ENCODE measurements at places on chromosomes 12 and 14.
A peak's percentile ranks its signal among the peaks of the same experiment; 100 is the strongest.

DNA sequence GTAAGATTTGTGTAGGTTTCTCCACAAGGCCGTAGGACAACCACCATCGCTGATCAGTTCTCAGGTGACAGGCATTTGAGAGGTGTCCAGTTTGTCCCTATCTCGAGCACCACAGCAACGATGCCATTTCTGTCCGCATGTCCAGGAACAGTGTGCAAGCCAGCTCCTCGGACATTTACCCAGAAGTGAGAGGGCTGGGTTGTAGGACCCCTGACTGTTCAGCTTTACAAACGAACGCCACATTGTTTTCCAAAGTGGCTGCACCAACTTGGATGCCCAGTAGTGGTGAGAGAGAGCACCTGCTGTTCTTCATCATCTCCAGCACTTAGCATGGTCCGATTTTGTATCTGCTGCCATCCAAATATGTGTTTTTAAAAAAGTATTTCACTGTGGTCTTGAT, 38.6 kb downstream of the CYP46A1 start:
- DNase-seq, result no peak

- no peak for DNase-seq
Observed at GRCh38 chr12:72313806-72314205, 41.6 kb downstream of the TRHDE start.

- DNase-seq, result no peak
Observed at GRCh38 chr14:69260861-69261564, 1.1 kb downstream of the GALNT16 start.

DNA sequence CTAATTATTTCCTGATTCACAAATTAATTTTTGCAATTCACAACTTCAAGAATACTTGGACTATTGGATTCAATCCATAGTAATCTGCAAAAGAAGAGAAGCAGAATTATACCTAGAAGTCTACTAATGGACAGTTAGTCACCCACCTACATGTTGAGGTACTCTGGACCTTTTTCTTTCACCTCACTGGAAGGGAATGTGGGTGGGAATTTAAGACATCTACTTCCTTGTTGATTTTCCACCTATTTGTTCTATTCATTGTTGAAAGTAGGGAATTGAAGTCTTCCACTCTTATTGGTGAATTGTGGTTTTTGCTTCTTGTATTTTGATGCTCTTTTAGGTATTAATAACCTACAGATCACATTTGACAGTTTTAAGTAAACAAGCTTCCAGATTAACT, 11.0 kb downstream of the RESF1 start:
- no peak for DNase-seq

DNA sequence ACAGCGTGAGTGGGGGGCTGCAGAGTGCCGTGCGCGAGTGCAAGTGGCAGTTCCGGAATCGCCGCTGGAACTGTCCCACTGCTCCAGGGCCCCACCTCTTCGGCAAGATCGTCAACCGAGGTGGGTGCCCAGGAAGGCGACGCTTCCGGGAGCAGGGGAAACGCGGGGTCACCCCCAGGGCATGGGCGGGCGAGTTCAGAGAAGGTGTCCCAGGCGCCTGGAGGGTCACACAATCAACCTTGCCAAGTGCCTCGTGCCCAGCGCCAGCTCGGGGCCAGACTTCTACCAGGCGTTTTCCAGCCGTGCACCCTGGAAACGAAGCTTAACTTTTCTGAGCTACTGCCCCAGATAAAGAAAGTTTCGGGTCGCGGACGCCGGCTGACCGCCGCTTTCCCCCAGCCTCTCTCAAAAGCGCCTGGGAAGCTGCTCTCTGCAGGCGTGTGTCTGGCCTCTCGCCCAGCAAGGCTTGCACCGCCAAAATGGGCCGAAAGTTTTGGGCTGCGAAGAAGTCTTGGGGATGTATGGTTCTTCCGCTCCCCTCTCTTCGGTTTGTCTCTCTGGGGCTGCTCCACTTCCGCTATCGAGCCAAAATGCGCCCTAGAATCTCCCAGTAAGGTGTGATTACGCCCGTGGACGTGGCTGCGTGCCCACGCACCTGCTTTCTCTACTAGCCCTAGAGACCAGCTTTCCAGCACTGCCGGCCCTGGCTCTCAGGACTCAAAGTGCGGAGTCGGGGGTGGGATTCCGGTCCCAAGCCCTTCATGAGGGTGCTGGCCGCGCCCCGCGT, 1.7 kb downstream of the WNT1 start:
- DNase-seq, result no peak

DNA sequence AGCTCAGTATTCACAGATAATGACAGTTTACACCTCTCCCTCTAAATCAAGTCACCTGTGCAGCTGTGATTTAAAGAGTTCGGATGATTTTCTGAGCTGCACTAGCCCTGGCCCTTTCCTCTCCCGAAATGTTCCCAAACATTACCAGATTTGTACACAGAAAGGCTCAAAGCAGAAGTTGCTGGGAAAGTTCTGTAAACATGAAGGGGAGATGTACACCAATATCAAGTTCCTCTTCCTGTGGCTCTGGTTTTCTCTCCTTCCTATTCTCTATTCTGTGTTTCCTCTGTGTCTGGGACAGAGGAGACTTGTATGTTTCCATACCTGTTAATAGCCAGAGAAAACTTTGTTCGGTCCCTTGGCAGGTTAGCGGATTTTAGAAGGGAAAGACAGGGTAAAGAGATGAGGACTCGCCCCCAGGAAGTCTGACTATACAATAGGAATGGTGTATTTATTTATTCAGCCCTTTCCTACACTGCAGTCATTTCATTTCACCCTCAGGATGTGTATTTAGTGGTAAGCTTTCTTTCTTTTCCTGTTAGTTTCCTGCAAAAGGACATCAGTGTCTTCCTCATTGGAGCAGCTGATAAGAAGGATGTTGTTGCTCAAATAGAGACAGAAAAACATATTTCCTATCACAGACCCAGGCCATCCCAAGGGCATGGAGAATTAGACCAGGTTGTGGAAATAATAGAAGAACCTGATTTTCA, 7.6 kb upstream of the NUMB start:
- DNase-seq, result no peak

DNA sequence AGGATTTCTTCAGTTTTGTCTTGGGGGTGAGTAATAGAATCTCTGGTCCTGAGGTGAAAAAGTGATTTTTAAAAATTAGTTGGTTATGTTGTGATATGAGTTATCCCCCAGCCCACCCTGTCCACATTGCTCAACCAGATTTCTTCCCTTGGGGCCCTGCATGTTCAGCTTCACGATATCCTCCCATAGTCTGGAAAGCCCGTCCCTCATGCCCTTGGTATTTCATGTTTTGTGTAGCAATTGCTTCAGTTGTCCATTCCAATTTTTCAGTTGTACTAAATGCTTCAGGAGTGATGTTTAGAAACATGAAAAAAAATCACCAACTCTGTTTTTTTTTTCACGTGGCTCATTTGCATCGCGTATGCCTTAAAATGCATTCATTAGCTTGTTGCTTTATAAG, 17.5 kb upstream of the BICD1 start:
- no peak for DNase-seq

GRCh38 chr12:46523863-46524770, 151.5 kb upstream of the SLC38A2 start:
- DNase-seq, result no peak

GRCh38 chr12:111268738-111269572, 99.9 kb downstream of the PHETA1 start:
- no peak for DNase-seq

- DNase-seq, result no peak
Observed at GRCh38 chr12:66596199-66596598, 82.7 kb downstream of the GRIP1 start.

DNA sequence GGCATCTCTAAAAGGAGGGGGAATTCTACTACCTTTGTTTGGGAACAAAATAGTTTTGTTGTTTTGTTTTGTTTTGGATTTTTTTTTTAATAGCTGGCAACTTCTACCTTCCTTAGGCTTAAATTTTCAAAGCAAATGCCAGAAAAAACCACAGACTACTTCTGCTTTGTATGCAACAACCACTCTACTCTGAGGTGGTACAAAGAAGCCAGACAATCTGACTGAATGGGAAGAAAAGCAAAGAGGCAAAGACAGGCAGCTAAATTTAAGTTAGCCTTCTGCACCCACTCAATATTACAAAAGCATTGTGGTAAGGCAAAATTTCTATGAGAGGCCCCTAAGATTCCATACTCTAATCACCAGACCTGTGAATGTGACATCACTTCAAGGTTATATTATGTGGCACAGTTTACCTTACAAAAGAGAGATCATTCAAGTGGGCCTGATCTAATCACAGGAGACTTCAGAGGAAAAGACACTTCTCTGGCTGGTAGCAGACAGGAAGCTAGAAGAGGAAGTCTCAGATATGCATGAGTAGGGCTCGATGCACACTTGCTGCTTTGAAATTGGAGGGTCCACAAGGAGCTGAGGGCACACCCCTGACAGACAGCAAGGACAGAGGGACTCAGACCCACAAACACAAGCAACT, 566.6 kb downstream of the RPS29 start:
- DNase-seq, result no peak

- DNase-seq, result no peak
Observed at GRCh38 chr14:55138091-55138490, 9.0 kb downstream of the LGALS3 start.

GRCh38 chr14:100994082-100994481, 90.6 kb upstream of the RTL1 start:
- no peak for DNase-seq

- DNase-seq, result no peak
Observed at GRCh38 chr14:81311778-81312177, 88.3 kb downstream of the STON2 start.

- DNase-seq, result no peak
Observed at GRCh38 chr14:91919814-91920213, 27.7 kb downstream of the FBLN5 start.

DNA sequence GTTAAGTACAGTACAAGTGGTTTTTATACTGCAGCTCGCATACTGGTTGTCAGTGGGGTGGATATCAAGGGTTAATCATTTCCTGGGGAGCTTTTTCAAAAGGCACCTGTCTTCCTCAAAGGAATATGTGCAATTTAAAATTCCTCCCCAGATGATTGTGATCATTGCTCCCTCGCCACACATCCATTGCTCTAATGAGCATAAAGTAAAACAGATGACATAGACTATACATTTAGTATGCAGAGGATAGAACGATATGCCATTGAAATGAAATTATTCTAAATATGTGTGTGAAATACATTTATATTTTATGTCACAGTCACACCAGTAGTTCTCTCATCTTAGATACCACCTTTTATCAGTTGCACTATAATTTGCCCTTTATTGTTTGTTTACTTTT, 36.4 kb upstream of the KCNMB4 start:
- no peak for DNase-seq

GRCh38 chr12:132572106-132572505, 38.3 kb downstream of the LRCOL1 start:
- DNase-seq, result no peak

- no peak for DNase-seq
Observed at GRCh38 chr12:91441246-91441645, 258.6 kb upstream of the DCN start.

GRCh38 chr14:105864651-105865265, 338.4 kb downstream of the TMEM121 start:
- no peak for DNase-seq

GRCh38 chr12:124720004-124720680, 143.5 kb downstream of the SCARB1 start:
- DNase-seq, result peak; percentile 45

- DNase-seq, result no peak
Observed at GRCh38 chr12:21354641-21355040, 18.1 kb upstream of the IAPP start.

GRCh38 chr12:41288142-41288811, 100.2 kb downstream of the PDZRN4 start:
- no peak for DNase-seq

GRCh38 chr12:88570103-88570502, 10.2 kb downstream of the KITLG start:
- no peak for DNase-seq

- DNase-seq, result no peak
Observed at GRCh38 chr14:70333728-70334127, 25.8 kb downstream of the COX16 start.

- peak; percentile 97 for DNase-seq
Observed at GRCh38 chr12:127559349-127560040, 707.5 kb upstream of the TMEM132C start.

DNA sequence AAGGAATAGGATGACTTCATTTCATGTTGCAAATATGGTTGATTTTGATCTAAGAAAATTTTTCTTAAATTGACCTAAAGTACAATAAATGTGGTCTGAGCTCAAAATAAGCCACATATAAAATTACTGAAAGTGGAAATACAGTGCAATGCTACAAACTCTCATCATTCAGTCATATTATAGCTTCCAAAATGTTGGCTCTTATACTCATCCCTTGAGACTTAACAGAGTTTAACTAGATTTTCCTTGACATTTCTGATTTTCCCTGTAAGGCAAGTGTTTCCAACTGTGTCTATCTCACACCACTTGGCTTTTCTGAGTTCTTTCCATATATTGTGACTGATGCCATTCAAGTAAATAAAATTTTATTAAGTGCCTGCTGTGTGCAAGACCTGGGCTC, 123.7 kb upstream of the NTF3 start:
- DNase-seq, result no peak

DNA sequence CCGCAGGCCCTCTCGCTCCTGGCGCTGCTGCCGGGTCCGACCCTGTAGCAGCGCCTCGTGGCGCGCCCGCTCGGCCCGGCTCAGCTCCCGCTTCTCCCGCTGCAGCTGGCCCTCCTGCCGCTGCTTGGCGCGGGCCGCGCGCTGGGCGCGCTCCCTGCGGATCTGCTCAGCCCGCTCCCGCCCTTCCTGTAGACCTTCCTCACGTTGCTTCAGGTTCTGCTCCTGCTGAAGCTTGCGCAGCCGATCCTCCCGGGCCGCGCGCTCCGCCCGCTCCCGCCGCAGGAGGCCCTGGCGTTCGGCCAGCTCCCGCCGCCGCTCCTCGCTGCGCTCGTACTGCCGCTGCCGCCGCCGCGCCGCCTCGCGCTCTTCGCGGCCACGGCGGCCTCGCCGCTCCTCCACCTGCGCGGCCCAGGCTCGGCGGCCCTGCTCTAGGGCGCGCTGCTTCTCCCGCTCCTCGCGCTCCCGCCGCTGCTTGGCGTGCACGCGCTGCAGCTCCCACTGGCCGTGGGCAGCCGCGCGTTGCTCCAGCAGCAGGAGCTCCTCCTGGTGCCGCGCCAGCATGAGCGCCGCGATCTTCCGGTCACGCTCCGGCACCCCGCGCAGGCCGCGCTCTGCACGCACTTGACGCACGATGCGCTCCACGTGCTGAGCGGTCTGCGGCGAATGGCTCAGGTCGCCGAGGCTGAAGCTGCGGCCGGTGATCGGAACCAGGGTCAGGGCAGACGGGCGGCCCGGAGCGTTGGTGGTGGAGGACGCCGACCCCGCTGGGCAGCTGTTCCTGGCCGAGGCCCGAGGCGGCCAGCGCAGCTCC, 2.4 kb downstream of the CCDC177 start:
- no peak for DNase-seq

DNA sequence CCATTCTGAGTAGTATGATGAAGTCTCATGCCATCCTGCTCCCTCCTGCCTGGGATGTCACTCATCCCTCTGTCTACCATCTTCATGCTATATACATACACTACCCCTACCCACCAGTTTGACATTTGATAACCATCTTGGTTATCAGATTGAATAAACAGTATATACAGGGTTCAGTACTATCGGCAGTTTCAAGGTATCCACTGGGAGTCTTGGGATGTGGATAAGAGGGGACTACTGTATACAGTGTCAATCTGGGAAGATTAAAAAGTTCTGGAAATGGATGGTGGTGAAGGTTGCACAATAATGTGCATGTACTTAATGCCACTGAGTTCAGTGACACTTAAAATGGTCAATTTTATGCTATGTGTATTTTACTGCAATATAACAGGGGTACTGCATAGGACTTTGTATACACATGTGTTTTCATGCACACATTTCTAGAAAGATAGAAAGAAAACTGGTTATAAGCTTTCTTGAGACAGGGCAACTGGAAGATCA, 22.1 kb downstream of the SPPL3 start:
- no peak for DNase-seq

- DNase-seq, result no peak
Observed at GRCh38 chr12:100289038-100289437, 22.1 kb downstream of the SCYL2 start.
